ENCODE measurements at places on chromosomes 12 and 14. TPM values are rescaled to one million over a fixed set of nuclear protein-coding genes. Genes with fewer than 3 reads are reported as not detected.

GRCh38 chr12:61095111-61095510, 1165.1 kb upstream of the USP15 start:
- H3K27me3 ChIP-seq, result no peaks in the 10 kb centered on the region
- DNase-seq, result no peak
- no peak overlapping the region for H3K27ac ChIP-seq
- H3K4me1 ChIP-seq, result no peaks in the 10 kb centered on the region
- no peaks in the 10 kb centered on the region for H3K36me3 ChIP-seq
- H3K4me3 ChIP-seq, result no peak overlapping the region

- H3K27ac ChIP-seq, result peak overlapping the region; percentile 75
- peaks cover 50% of the 10 kb centered on the region for H3K4me1 ChIP-seq
- H3K27me3 ChIP-seq, result peaks cover 6% of the 10 kb centered on the region
These were observed 630 bp downstream of the FOS start for GRCh38 chr14:75279153-75279762.

DNA sequence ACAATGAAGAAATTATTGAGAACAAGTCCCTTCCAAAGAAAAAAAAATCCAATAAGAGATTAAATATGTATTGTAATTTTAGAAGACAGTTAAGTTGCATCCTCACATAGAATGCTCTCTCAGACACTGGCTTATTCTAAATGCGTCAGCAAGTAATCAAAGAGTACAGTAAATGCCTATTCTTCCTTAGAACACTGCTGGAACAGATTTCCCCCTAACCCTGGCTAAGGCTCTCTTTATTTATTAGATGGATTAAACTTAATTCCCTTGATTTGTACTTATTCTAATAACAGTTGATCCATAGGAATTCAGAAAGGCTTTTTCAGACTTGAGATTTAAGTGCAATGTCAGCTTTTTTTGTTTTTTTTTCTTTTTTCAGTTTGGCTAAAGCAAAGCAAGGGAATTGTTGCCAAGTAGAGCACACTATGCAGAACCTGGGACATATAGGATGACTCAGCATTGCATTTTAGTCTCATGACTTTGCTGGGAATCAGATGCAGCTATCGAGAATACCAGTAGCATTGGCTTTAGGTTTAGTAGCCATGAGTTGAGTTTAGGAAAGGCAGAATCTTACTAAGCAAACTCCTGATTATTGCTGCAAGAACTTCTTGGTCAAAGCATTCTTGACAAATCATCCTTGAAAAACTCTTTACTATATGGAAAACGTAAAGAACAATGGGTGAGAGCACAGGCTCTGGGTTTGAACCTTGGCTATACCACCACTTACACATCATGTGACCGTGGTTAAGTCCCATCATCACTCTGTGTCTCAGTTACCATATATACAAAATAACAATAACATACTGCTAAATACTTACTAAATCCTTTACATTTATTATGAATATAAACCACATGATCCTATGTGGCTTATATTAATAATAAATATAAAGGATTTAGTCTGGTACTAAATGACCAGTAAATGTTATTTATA, 26.7 kb downstream of the MED21 start:
- no peaks in the 10 kb centered on the region for H3K36me3 ChIP-seq
- H3K27me3 ChIP-seq, result no peaks in the 10 kb centered on the region
- H3K4me1 ChIP-seq, result no peaks in the 10 kb centered on the region
- H3K27ac ChIP-seq, result no peak overlapping the region
- DNase-seq, result no peak
- no peak overlapping the region for H3K4me3 ChIP-seq

DNA sequence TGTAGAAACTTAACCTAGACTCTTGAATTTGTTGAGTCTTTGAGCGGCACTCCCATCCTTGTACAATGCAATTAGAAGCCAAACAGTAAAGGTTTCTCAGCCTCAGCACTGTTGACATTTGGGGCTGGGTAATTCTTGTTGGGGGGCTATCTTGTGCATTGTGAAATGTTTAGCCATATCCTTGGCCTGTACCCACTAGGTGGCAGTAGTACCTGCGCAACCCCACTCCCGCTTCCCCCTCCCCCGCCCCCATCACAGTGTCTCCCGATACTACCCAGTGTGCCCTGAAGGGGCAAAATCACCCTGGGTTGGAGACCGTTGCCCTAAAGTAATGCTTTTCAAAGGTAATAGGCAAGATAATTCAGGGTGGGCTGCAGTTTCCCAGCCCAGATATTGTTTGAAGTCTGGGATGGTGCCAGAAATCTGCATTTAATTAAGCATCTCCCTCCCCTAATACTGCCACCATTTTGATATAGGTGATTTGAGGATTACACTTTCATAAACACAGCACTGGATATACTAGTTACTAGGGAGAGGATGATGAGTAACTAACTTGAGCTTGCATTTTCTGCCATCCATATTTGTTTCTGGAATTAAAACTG, 1.8 kb downstream of the COX6A1 start:
- peaks cover 26% of the 10 kb centered on the region for H3K4me1 ChIP-seq
- peaks cover 20% of the 10 kb centered on the region for H3K36me3 ChIP-seq
- peak; percentile 74 for DNase-seq
- H3K27ac ChIP-seq, result peak overlapping the region; percentile 3
- no peaks in the 10 kb centered on the region for H3K27me3 ChIP-seq
- no peak overlapping the region for H3K4me3 ChIP-seq

DNA sequence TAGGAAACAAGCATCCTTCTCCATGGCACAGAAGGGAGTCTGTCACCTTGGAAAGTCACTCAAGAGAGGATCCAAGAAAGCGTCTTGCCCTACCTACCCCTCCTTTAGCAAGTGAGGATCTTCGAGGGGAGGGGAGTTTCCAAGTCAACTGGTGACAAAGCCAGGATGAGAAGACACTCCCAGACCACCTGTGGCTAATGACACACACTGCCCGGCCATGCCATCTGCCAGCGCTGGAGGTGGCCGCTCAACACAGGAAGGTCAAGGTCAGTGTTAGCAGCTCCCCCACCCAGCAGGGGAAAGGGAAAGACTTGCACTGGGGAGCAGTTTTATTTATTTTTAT, 41.3 kb downstream of the ELK3 start:
- peaks cover 61% of the 10 kb centered on the region for H3K4me1 ChIP-seq
- H3K27ac ChIP-seq, result peak overlapping the region; percentile 18
- no peak for DNase-seq
- H3K36me3 ChIP-seq, result no peaks in the 10 kb centered on the region

GRCh38 chr12:90112666-90113065, 404.0 kb upstream of the ATP2B1 start:
- no peak for DNase-seq
- no peaks in the 10 kb centered on the region for H3K4me1 ChIP-seq
- H3K4me3 ChIP-seq, result no peak overlapping the region
- H3K27me3 ChIP-seq, result no peaks in the 10 kb centered on the region
- no peaks in the 10 kb centered on the region for H3K36me3 ChIP-seq

DNA sequence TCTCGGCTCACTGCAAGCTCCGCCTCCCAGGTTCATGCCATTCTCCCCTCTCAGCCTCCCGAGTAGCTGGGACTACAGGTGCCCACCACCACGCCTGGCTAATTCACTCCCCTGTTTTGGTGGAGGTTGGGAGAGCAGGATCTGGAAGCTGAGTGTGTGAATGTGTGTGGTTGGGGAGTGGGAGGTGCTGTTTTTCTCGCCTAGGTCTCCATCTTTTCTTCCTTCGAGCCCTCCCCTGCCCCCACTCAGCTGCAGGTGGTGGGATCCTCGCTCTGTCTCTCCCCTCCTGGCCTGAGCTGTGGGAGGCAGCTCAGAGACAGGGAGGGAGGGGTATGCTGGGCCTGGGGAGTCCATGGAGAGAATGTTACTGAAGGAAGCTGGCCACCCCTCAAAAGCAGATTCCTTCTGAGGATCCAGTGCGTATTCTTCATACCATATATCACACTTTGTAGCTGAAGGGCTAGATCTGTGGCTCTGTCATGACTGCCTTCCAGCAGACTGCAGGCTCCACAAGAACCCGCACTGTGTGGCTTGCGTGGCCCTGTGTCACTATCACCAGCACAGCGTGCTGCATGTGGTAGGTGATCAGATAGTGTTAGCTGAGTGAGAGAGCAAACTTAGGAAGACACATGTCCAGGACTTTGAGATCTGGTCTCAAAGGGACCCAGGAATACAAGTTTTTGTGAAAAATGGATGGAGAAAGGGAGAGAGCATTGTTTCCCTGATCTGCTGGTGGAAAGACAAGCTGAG, 2.8 kb downstream of the KRT83 start:
- no peak overlapping the region for H3K4me3 ChIP-seq
- no peak for DNase-seq
- no peak overlapping the region for H3K27ac ChIP-seq

DNA sequence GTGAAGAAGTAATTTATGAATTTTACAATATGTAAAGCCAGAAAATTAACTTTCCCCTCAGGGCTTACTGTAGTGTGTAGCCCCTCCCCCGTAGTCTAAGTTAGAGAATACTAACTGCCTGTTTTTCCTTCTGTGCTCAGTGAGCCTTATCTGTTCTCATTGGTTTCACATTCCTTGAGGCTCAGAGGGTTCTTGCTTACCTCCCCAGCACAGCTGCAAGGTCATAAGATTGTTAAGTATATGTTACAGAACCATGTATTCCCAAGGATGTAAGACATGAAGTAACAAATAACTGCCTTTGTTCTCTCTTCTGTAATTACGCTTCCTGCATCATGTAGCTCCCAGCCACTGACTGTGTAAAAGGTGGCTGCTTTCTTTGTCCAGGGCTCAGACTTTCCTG, 1351.1 kb downstream of the TMEM121 start:
- H3K36me3 ChIP-seq, result no peaks in the 10 kb centered on the region
- peaks cover 5% of the 10 kb centered on the region for H3K27me3 ChIP-seq
- H3K27ac ChIP-seq, result no peak overlapping the region
- no peak overlapping the region for H3K4me3 ChIP-seq

- H3K4me3 ChIP-seq, result no peak overlapping the region
- no peak overlapping the region for H3K27ac ChIP-seq
- no peaks in the 10 kb centered on the region for H3K36me3 ChIP-seq
- no peak for DNase-seq
- H3K27me3 ChIP-seq, result no peaks in the 10 kb centered on the region
- H3K4me1 ChIP-seq, result no peaks in the 10 kb centered on the region
These were observed 120.7 kb upstream of the PWP1 start for GRCh38 chr12:107564946-107565345.

Gene SRRM4
- not detected for polyA plus RNA-seq

Gene RNASE4
- 1.6 TPM for polyA plus RNA-seq

Gene PSMC6
- 47.5 TPM for polyA plus RNA-seq

Gene C12orf60
- polyA plus RNA-seq, result 2.0 TPM
